Lung (tissue), 17 donors: ENCODE measurements at places on chromosomes 13 and 19. TPM values are rescaled to one million over a fixed set of nuclear protein-coding genes. Genes with fewer than 3 reads are reported as not detected.

ZNF331 gene
- 21.2 TPM for total RNA-seq

TFDP1 gene
- total RNA-seq: 44.2 TPM

CPAMD8 gene
- 143 TPM for total RNA-seq

PCDH9 gene
- total RNA-seq: 7.1 TPM

COMMD6 gene
- 61.0 TPM for total RNA-seq

PCP2 gene
- total RNA-seq: 2.1 TPM

SHANK1 gene
- total RNA-seq: 1.2 TPM

- DNase-seq: no peak
These were observed 31.7 kb upstream of the USP29 start for GRCh38 chr19:57088133-57088532.

- DNase-seq: no peak
These were observed 74.7 kb downstream of the KLF5 start for GRCh38 chr13:73133531-73133930.

DNA sequence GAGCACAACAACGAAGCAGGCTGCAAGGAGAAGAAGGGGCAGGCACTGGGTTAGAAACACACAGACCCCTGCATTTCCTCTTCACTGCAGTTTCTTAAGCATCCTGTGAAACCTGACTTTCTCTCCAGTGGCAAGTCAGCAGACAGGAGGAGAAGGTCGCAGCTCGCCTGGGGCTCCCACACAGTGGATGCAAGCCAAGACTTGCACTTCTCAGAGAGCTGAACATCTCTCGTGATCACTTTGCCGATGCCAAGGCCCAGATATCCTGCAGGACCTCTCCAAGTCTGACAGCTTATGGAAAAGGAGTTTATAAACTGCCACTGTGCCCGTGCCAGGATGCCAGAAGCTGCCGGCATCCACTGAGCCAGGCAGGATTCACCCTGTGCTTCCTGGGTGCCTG is 18.4 kb downstream of the TMEM272 start:
- DNase-seq: peak; percentile 76

- no peak for DNase-seq
These were observed 39.2 kb downstream of the STK24 start for GRCh38 chr13:98537740-98538139.

DNA sequence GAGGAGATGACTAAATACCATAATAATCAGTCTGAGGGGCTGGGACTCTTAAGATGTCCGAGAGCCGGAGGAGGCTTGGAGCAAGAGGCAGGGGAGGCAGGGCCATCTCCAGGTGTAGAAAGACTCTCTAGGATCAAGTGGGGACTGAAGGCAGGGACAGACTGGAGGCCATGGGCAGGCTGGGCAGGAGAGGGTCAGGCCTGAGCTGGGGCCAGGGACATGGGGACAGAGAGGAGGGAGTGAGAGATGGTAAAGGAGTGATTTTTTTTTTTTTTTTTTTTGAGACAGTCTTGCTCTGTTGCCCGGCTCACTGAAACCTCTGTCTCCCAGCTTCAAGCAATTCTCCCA is 2.2 kb downstream of the JOSD2 start:
- DNase-seq: no peak

DNA sequence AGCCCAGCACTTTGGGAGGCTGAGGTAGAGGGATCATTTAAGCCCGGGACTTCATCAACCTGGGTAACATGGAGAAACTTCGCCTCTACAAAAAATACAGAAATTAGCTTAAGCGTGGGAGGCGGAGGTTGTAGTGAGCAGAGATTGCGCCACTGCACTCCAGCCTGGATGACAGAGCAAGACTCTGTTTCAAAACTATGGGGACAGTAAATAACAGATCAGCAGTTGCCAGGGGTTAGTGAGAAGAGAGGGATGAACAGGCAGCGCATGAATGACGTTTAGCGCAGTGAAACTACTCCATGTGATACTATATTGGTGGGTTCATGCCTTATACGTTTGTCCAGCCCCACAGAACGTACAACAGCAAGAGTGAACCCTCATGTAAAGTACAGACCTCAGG is 7.1 kb upstream of the ICAM3 start:
- no peak for DNase-seq

DNA sequence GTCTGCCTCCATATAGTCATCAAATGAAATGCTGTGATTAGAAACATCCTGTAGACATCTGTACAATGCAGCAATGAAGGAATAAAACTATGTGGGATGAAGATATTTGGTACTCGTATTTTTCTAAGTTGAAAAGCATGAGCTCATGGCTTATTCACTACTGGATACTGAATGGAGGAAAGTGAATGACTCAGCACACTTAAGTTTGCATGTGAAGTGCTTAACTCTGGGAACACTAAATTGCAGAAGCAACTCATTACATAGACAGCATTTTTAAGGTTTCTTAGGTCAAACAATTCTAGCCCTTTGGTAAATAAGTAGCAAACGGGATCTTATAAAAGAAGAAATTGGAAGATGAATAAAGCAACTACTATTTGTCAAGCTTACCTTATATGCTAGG is 429.0 kb upstream of the MIR17HG start:
- DNase-seq: no peak

GRCh38 chr19:39401549-39402345 is 4.9 kb upstream of the ZFP36 start:
- no peak for DNase-seq

- DNase-seq: no peak
These were observed 12.8 kb downstream of the CHST8 start for GRCh38 chr19:33634361-33635091.
